ENCODE measurements at places on chromosomes 2 and 18.
A peak's percentile ranks its signal among the peaks of the same experiment; 100 is the strongest.

DNA sequence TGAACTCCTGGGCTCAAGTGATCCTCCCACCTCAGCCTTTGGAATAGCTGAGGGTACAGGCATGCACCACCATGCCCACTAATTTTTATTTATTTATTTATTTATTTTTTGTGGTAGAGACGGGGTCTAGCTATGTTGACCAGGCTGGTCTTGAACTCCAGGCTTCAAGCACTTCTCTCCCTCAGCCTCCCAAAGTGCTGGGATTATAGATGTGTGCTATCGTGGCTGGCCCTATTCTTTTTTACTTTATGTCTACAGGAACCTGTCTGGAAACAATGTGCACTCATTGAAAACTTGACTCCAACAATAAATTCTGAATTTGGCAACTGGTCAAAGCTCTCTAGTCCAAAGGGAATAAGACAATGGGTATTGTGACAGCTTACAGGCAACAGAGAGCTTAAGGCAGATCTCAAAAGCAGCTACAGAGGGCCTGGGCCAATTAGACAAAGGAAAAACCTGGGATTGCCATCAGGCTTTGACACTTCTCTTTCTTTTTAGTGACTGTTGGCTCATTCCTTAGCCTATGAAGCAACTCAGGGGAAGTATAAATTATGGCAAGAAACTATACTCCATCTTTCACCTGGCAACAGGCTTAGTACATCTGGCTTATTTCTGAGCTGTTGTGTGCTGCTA, 55.1 kb upstream of the RAPGEF4 start:
- peak; percentile 30 for DNase-seq

DNA sequence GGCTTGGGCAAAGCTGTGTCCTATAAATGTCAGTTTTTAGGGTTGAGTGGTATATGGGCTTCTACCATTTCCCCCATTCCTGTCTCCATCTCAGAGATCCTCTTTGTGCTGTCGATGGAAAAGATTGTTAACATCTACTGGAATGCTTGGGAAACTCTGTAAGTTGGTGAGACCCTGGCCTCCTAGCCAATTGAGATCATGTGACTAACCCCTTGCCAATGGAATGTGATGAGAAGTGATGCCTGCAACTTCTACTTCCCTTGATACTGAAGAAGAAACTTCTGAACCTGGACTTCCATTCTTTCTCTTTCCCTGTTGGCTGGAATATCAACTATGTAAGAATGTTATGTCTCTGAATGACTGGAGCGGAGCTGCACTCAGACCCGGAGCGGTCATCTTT, 14.5 kb downstream of the SLC39A10 start:
- DNase-seq, result no peak

DNA sequence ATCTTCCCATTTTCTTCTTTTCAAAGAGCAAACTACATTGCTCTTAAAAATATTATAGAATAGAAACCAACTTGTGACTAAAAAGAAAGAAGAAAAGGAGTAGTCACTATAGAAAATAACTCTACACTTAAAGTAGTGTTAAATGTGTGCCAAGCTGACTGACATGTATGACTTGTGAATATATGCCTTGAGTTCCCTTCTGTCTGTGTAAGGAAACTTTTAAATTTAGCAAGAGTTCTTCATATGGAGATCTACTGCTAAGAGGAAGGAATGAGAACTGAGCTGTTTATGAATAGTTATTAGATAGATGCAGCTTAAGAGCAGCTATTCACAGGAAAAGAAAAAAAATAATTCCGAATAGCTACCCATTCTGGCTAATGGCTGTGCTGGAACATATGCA, 1221.7 kb upstream of the ZEB2 start:
- no peak for DNase-seq

DNA sequence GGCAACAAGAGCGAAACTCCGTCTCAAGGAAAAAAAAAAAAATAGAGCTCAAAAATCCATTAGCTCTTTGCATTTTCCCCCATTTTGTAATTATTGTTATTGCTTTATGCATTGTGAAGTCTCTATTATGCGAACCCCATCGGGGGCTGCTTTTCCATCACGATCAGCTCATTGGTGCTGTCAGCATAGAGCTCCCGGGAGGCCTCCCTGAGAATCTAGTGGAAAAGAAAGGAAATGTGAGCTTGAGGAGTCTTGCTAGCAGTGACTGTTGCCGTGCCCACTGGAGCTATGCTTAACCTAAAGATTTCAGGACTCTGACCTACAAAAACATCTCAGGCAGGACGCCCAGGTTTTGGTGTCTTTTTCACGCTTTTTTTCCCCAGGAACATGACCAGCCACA, 102.6 kb upstream of the NDUFV2 start:
- DNase-seq, result no peak

DNA sequence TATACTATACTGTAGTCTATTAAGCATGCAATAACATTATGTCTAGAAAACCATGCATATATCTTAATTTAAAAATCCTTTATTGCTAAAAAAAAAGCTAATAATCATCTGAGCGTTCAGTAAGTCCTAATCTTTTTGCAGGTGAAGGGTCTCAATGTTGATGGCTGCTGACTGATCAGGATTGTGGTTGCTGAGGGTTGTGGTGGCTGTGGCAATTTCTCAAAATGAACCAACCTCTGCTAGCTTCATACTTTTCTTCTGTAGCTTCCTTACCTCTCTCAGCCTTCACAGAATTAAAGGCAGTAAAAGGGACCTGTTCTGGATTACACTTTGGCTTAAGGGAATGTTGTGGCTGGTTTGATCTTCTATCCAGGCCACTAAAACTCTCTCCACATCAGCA, 235.8 kb downstream of the NBAS start:
- DNase-seq, result no peak

DNA sequence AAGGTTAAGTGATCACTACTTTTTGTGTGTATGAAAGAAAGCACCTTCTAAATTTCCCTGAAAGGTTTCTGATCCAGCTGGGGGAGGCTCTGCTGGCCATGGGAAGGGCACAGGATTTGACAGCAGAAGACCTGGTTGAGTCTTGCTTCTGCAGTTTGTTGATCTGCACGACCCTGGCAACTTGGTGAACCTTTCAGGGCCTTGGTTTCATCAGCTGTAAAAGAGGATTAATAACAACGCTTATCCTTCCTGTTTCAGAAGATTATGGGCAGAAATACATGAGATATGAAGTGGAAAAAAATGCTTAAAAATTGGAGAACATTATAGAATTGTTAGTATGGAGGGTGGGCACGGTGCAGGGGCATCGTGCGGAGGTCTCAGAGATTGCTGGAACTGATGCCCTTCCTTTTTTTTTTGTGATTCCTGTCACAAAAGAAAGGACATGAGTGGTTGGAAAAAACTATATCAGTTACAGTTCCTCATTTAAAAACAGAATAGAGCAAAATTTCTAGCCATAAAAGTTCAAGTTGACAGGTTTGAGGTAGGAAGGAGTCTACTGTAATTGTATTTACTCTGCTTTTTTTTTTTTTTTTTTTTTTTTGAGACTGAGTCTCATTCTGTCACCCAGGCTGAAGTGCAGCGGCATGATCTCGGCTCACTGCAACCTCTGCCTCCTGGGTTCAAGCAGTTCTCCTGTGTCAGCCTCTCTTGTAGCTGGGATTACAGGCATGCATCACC, 47.4 kb downstream of the MFSD6 start:
- no peak for DNase-seq
